ENCODE measurements at places on chromosomes 7 and 10. TPM values are rescaled to one million over a fixed set of nuclear protein-coding genes. Genes with fewer than 3 reads are reported as not detected.

The KIAA1549 gene
- total RNA-seq: 1.2 TPM

The NODAL gene
- not detected for total RNA-seq

DNA sequence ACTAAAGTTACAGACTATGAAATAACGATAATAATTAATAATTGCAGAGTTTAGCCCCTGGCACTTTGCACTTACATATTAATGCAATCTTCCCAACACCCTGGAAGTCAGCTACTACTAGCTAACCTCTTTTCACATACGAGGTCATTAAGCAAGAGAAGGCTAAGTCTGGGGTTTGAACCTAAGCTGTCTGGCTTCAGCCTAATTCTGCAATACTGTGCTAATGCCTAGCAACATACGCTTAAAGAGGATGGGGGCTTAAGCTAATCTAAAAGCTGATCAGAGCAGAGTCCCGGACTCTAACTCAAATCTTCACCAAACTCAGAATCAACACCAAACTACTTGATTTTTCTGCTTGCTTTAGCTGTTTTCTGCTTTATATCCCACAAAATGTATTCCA is 168.7 kb upstream of the GNAI1 start:
- H3K4me1 ChIP-seq: no peaks in the 10 kb centered on the region
- H3K36me3 ChIP-seq: no peaks in the 10 kb centered on the region
- no peaks in the 10 kb centered on the region for H3K27me3 ChIP-seq
- H3K27ac ChIP-seq: no peak overlapping the region
- no peak overlapping the region for H3K4me3 ChIP-seq

GRCh38 chr7:14236834-14237233 is 247.4 kb upstream of the ETV1 start:
- H3K27me3 ChIP-seq: no peaks in the 10 kb centered on the region
- H3K36me3 ChIP-seq: no peaks in the 10 kb centered on the region
- H3K27ac ChIP-seq: no peak overlapping the region
- DNase-seq: no peak
- H3K4me3 ChIP-seq: no peak overlapping the region
